ENCODE measurements at places on chromosomes 2 and 18.

GRCh38 chr2:96685577-96686459, 43.3 kb downstream of the FER1L5 start:
- DNase-seq = peak; percentile 57

GRCh38 chr2:128287780-128288735, 30.6 kb downstream of the HS6ST1 start:
- no peak for DNase-seq

GRCh38 chr18:23350188-23350587, 102.9 kb upstream of the RIOK3 start:
- DNase-seq = no peak

DNA sequence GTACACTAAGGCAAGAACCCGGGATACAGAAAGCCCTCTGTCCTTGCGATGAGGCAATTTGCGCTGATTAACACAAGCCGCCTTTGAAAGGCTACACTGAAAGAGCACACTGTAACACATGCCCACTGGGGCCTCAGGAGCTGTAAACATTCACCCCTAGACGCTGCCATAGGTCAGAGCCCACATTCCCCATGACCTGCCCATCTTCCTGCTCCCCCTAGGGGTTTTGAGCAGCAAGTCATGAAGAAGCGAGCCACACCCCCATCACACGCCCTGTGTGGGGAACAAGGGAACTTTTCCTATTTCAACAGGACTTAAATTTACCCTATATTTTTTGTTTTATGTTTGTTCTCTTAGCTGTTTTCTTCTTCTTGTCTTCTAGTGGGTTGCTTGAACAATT, 47.8 kb upstream of the SLC4A10 start:
- DNase-seq = peak; percentile 6

DNA sequence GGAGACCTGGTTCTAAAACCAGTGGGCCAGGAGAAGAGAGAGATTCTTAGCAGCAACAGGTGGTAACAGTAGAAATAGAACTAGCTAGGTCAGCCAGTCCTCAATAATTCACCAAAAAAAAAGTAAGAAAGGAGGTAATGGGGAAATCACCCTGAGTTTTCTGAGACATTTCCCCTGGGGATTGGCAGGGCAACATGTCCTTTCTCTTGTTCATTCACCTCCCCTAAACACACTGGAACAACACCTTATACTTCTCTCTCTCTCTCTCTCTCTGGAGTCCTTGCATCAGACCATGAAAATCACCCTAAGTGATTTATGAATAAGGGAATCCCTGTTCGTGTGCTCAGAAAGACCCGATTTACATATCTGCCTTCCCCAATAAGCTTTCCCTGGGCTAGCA, 64.8 kb downstream of the COX7A2L start:
- DNase-seq = no peak

GRCh38 chr2:46966576-46966975, 51.0 kb upstream of the MCFD2 start:
- no peak for DNase-seq
